IMR-90 (cell line): ENCODE measurements at places on chromosomes 7 and 10. TPM values are rescaled to one million over a fixed set of nuclear protein-coding genes. Genes with fewer than 3 reads are reported as not detected.

CLRN3 gene
- not detected in 2 replicates for polyA plus RNA-seq

SLC25A28 gene
- polyA plus RNA-seq = 26.3 and 29.8 TPM in 2 replicates

TFR2 gene
- polyA plus RNA-seq = 0.24 and 0.50 TPM in 2 replicates

CTAGE8 gene
- not detected in 2 replicates for polyA plus RNA-seq

WIPF3 gene
- not detected in 2 replicates for polyA plus RNA-seq

CALML5 gene
- polyA plus RNA-seq = not detected in 2 replicates

CACNB2 gene
- polyA plus RNA-seq = 0.36 and 0.70 TPM in 2 replicates

POLR3A gene
- polyA plus RNA-seq = 11.9 TPM in 2 replicates

TMEM229A gene
- polyA plus RNA-seq = not detected in 2 replicates

GRM3 gene
- polyA plus RNA-seq = not detected in 2 replicates

ENTPD1 gene
- not detected in 2 replicates for polyA plus RNA-seq

CYP26C1 gene
- polyA plus RNA-seq = 0.01 and 0.02 TPM in 2 replicates
